ENCODE measurements at places on chromosomes 16 and 17.

DNA sequence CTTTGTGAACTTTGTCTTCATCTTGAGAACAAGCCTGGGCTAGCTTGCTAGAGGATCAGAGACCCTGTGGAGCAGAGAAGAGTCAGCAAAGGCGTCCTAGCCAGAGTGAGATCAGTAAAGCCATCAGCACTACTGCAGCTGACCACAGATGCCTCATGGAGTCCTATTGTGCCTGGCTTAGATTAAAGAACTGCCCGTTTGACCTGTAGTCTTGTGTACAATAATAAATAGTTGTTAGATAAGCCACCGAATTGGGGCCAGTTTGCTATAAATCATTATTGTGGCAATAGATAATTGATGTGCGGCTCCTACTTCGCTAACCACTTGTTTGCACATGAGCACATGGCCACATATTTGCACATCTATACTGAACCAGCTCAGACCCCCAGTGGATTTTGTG lies 103.0 kb downstream of the CYLD start:
- no peak for DNase-seq

- DNase-seq: no peak
These were observed 110.1 kb downstream of the ADAMTS18 start for GRCh38 chr16:77324729-77325128.

DNA sequence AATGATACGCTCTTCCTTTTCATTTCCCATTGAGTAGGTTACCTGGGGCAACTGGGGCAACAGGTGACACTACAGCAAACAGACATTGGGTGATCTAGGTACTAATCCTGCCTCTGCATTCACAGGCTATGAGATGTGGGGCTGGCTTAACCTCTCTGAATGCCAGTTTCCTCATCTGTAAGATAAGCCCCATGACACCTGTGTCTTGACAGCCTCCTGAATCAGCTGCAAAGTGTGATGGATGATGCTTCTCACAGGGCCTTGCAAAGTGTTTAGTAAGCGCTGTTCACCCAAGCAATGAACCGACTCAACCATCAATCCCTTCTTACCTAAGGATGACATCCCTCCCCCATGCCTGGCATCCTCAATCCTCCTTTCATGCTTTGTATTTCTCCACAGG lies 322.8 kb downstream of the XYLT1 start:
- DNase-seq: no peak

DNA sequence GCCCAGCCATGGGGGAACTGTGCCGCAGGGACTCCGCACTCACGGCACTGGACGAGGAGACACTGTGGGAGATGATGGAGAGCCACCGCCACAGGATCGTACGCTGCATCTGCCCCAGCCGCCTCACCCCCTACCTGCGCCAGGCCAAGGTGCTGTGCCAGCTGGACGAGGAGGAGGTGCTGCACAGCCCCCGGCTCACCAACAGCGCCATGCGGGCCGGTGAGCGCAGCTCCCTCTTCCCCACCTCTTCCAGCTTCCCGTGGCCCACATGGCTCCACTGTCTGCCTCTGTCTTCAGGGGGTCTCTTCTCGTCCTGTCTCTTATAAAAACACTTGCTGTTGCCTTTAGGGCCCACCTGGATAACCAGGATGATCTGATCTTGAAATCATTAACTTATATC lies 11.6 kb downstream of the CARD14 start:
- DNase-seq: no peak

DNA sequence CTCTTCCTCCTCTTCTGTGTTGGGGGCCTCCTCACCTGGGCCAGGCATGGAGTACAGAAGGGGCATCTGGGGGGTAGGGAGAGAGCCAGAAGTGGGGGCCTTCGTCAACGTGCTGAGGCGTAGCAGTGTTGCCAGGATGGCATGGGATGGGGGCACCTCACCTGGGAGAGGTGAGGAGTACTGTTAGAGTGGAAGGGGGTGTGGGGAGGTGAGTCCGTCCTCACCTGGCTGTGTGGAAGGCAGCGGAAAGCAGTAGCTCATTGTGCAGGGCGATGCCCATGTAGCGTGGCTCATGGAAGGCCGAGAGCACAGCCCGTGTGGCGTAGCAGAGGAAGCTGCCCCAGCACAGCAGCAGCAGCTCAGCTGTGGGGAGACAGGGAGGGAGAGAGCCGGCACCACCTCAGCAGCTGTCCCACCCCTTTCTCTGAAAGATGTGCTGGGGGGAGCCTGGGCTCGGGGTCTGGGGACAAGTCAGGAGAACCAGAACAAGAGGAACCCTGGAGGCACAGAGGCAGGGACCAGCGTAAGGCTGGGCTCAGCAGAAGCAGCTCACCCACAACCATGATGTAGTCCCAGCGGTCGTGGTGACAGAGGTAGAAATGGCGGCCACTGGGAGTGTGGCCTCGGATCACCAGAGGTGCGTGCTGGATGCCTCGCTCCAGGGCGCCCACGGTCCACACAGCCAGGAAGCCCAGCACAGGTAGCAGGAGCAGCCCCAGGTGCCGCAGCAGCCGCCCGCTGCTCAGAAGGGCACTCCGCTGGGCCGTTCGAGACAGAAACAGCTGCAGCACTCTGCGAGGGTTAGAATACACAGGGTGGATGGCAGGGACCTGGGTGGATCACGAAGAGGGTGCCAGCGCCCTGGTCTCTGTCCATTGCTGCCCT lies 9.0 kb downstream of the GPR179 start:
- DNase-seq: peak; percentile 41

Data from left forelimb (tissue), 1 donor.